ENCODE measurements at places on chromosomes 6 and 20.

DNA sequence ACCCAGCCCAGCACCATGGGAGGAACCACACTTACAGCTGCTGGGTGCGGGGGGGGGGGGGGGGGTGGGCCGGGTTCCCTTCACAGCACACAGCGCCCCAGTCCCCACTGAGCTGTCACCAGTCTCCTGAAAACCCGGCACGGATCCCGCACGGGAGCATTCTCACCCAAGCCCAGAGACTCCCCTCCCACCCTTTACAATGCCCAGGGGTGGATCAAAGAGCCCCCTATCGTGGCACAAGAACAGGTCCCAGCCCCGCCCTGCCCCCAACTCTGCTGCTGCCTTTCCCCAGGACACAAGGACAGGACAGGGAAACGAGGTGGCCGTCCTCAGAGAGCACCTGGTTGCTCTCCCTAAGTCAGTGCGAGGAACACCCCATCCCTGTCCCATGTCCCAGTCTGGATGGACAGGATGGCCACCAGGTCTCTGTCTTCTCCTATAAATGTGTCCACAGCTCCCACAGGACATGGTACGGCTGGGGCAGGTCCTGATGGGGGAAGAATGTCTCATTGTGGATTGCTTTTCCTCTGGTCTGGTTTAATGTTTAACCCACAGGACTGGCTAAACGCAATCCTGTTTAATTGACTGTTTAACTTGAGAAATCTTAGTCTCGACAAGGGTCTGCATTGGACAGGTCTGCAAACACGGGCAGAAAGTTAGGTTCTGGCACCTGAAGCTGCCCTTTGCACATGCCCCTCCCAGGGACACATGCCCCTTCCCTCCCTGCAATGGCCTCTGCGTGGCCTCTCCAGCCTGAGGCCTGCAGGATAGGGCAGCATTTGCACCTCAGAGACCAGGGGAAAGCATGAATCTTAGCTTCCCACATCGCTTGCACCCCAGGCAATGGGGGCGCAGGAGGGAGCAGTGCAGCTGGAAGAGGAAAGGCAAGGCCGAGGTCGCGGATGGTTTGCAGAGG is 45.3 kb downstream of the DACT2 start:
- DNase-seq: no peak

DNA sequence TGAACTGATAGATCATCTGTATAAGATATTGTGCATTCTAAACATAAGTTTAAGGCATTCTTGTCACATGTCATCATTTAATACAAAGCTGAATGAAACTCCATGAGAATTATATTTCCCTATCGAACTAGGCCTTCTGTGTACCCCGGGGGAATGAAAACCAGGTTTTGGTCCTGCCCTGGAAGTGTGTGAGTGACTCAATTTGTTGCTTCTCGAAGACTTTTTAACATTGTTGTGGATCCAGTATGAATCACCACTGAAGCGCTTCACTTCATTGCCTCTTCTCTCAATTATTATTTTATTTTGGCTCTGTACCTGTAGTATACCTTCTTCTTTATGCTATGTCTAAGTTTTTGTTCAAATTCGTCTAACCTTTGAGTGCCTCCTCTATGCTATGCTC is 150.8 kb downstream of the GRIK2 start:
- DNase-seq: no peak

GRCh38 chr6:81455641-81456040 is 296.8 kb downstream of the TENT5A start:
- no peak for DNase-seq

DNA sequence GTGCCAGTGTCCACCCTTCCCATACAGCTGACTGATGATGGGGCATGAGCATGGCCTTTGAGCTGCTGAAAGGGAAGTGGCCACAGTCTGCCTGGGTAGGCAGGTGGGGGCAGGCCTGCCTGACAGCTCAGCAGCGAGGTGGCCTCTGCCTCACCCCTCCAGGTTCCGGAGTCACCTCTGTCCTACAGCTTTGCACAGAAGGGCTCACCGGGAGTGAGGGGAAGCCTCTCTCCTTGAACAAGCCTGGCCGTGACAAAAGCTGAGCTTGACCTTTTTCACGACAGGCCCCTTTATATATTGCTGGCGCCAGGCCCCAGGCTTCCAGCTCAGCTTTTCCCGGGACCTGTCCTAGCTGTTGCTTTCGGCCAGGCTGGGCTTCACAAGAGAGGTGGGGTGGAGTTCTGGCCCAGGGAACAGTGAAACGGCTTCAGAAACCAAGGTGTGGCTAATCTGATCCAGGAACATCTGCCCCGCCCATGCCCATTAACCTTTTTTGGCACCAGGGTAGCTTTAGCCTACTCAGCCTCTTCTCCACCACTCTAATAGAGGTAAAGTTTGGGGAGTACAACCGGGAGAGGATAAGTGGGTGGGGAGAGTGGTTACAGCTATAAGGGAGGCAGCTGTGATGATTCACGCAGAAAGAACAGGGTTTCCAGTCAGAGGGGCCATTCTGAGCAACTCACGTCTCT is 42.9 kb downstream of the C6orf132 start:
- no peak for DNase-seq

DNA sequence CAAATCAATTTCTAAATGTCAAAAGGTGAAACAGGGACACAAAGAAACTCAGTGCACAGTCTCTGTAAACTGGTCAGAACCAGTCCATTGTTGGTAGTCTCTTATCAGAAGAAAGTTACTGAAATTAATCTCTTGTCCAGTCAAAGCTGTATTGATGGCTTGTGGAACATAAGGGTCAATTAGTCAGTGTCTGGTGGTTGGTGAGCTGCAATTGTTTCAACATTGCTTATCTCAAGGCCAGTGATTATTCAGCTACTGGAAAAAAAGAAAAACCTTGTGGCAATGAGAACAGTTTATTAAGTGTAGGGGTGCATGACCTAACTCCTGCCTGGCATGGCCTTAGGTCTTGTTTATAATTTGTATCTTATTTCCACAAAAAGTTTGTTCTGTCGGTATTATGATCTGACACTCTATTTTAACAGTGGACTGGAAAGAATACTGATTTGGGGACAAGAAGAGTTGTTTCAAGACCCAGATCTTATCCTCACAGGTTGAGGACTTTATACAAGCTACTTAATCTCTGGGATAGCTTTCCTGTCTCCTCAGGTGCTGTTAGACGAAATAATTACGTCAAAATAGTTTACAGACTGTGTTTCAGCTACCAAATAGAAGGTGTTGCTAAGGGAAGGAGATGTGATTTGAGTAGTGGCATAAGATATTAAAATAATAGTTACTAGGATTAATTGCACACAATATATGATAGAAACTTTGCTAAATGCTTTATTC is 520.0 kb upstream of the IRAK1BP1 start:
- DNase-seq: no peak

- no peak for DNase-seq
These were observed 736.9 kb downstream of the QKI start for GRCh38 chr6:164151161-164152120.

DNA sequence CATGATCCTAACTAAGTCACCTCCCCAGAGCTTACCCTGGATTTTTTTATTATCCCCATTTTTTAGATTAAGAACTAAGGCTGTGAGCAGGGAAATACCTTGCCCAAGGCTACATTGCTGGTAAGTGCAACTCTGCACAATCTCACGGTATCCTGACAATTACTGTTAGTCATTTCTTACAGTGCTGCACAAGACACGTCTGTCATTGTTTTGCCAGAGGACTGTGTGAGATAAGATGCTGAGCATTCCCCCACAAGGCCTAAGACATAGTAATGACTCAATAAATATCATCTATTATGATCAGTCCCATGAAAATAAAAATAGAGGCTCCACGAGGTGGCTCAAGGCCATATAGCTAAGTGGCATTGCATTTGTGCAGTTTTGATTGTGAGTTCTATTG is 21.0 kb downstream of the PFDN4 start:
- no peak for DNase-seq

DNA sequence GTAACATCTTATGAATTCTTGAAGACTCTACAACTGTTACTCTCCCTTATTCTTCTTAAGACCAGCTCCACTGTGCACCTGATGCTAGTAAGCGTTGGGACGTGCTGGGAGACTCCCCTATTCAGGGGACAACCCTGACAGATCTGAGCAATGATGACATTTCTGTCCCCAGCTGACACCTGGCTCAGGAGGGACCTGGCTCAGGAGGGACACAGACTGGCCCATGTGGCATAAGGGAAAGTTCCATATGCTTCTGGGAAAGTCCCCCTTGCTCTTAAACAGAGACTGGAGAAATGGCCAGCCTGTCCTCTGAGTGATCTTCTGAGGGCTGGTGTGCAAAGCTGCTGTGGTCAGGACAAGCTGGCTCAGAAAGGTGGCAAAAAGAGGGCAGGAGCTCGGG is 10.0 kb upstream of the CD93 start:
- DNase-seq: no peak

DNA sequence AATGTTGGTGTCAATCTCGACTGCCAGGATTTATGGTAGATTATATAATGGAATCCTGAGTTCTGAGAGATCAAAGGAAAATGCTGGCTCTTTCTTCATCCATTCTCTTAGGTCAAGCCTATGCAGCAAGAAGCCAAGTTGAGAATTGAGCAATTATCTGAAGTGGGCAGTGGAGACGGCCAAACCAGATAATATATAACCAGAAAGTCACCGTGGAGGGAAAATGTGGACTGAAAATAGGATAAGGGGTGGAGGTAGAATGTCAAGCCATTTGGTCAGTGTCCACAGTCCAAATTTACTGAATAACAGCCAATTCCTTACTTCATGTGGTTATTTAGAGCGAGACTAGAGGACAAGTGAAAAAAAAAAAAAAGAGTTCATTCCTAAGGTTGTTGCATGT is 107.8 kb upstream of the ESR1 start:
- no peak for DNase-seq

- DNase-seq: no peak
These were observed 4.2 kb downstream of the SCML4 start for GRCh38 chr6:107819964-107820337.

GRCh38 chr6:26022737-26023136 is 60.1 kb downstream of the TRIM38 start:
- no peak for DNase-seq

DNA sequence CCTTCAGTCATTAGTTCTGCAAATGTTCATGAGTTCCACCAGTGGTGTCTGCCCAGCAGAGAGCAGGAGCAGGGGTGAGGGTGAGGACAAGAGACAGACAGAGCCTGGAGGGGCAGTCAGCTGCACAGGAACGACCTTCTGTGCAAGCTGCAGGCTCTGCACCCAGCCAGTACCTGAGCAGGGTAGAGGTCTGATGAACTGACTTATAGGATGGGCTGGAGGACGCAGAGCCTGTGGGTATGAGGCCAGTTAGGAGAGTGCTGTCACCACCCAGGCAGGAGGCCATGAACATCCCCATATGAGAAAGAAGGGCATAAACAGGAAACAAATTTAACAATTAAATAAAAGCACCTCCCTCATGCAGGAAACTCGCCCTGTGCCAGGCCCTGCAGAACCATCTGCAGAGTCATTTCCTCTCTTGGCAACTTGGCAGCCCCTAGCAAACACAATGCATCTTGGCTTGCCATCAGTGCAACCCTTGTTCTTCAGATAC is 17.9 kb downstream of the C6orf15 start:
- DNase-seq: peak; percentile 42

GRCh38 chr6:168100011-168100802 is 21.2 kb upstream of the FRMD1 start:
- DNase-seq: no peak

DNA sequence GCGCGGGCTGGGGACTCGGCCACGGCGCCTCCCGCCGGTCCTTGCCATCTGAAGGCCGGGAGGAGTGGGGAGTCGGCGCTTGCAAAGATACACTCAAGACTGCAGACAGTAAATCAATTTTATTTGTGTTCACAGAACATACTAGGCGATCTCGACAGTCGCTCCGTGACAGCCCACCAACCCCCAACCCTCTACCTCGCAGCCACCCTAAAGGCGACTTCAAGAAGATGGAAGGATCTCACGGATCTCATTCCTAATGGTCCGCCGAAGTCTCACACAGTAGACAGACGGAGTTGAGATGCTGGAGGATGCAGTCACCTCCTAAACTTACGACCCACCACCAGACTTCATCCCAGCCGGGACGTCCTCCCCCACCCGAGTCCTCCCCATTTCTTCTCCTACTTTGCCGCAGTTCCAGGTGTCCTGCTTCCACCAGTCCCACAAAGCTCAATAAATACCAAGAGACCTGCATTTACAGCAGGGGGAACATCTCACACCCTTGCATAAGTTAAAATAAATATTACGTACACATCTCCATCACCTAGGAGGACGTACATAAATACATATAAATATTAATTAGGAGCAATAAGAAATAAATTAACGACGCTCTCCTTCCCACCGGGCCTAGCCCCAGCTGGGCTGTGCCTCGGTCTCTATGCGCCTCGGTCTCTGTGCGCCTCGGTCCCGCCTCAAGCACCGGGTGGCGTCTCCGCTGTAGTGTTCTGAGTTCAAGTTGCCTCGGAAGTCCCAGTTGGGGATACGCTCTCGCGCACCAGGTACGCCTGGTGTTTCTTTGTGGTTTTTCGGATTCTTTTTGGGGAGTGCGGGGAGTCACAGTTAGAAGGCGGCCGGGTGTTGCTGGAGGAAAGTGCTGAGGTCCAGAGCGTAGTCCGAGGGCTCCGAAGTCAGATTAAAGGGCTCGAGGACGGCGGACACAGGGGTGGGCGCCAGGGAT is 889 bp upstream of the FLOT1 start:
- DNase-seq: peak; percentile 58

GRCh38 chr6:128519132-128519930 is 1.1 kb downstream of the PTPRK start:
- DNase-seq: peak; percentile 29

- no peak for DNase-seq
These were observed 170.6 kb downstream of the CARMIL1 start for GRCh38 chr6:25449774-25450173.

DNA sequence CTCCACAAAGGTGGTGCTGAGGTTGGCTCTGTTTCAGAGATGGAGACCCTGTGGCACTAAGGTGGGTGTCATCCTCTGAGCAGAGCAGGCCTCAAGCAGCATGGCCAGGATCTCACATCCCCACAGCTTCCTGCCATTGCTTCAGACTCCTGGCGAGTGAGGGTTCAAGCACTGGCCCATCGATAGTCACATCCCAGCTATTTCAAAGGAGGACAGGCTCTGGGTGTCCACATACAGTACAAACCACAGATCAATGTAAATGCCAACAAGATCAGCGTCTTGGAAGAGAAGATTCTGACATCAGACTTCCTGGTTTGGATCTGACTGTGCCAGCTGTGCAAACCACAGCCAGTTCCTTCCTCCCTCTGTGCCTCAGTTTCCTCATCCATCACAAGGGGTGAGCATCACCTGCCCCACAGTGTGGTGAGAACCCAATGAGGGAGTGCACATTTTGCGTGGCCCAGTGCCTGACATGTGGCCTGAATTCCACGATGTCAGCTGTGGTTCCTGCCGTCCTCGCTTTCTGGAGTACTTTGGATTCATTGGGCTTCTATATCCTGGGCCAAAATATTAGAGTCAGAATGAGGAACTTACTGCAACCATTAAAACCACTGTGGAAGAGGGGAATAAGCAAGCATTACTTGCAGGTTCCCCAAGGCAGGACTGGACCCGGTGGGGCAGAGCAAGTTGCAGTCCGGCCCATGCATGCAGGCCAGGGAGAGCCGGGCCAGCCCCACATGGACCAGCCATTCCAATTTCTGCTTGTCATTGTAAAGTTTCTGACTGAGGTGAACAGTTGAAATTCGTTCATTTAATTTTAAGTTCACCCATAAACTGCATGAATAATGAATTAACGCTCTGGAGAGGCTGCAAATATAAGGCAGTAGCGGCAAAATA is 236.0 kb downstream of the TTLL2 start:
- DNase-seq: no peak

Measured in CD8-positive, alpha-beta T cell (primary cell).